SK-N-SH treated with all-trans-retinoic acid at 6 μM for 48 hours (cell line): ENCODE measurements at places on chromosomes 1 and 21.

DNA sequence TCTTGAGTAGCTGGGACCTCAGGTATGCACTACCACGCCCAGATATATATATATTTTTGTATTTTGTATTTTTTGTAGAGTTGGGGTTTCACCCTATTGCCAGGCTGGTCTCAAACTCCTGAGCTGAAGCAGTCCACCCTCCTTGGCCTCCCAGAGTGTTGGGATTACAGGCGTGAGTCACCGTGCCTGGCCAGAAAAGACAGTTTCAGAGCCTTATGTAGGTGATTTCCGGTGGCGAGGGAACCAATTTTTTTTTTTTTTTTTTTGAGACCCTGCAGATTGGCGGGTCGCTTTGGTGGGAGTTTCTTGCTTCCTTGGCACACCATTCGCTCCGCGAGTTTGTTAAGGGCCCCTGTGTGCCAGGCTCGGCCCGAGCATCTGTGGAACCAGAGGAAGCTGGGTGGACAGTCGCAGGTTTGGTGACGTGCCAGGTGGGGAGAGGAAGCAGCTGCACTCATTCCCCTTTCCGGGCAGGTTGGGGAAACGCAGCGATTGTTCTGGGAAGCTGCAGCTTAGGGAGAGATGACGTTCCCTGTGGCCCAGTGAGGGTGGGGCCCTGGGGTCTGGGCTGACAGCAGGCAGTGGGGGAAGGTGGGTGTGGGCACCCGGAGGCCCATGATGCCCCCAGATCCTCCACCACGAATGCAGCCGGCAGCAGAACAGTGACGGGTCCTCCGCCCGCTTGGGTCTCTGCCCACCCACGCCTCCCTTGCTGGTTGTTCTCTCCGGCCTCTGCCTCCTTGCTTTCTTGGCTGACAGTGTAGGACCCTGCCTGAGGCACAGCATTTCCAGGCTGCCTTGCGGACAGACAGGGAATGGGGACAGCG lies 25.1 kb downstream of the SPSB1 start:
- ATAC-seq = peak; percentile 50

DNA sequence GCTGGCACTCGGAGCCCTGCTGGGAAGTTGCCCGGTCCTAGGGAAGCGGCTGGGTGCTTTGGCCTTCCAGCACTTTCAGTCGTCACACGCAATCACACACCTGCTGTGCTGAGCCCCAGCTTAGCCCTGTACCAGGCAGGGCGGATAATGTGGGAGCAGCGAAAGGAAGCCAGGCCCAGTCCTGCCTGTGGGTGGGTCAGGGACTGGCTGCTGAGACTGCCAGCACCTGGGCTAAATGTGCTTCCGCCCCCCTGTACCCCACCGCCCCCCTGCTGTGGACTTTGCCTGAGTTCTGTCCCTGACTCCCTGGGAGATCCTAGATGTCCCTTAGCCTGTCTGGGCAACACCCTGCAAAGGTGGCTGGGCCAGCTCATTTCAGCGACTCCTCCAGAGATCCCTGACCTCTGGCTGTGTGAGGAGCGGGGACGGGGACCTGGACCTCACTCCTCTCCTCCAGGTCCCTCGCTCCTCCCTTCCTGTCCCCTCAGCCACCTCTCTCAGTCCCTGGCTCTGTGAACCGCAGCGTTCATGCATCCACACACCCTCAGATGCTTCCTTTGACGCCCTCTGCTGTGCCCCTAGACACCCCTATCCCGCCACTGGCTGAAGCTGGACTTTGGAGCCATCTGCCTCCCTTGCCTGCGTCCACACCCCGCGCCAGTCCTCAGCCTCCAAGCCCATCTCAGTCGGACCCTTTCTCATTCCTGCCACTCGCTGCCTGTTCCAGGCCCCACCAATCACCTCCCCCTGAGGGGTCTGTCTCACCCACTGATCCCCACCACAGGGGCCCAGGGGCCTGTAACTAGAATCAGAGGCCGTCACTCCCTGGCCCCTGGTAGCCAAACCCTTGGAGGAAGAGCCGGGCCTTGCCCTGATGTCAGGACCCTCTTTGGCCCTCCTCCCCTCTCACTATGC lies 1.4 kb downstream of the MMEL1 start:
- no peak for ATAC-seq

- ATAC-seq = no peak
Observed at GRCh38 chr1:21759182-21759581, 23.8 kb downstream of the USP48 start.

GRCh38 chr1:178954325-178954690 lies 71.4 kb upstream of the FAM20B start:
- no peak for ATAC-seq

DNA sequence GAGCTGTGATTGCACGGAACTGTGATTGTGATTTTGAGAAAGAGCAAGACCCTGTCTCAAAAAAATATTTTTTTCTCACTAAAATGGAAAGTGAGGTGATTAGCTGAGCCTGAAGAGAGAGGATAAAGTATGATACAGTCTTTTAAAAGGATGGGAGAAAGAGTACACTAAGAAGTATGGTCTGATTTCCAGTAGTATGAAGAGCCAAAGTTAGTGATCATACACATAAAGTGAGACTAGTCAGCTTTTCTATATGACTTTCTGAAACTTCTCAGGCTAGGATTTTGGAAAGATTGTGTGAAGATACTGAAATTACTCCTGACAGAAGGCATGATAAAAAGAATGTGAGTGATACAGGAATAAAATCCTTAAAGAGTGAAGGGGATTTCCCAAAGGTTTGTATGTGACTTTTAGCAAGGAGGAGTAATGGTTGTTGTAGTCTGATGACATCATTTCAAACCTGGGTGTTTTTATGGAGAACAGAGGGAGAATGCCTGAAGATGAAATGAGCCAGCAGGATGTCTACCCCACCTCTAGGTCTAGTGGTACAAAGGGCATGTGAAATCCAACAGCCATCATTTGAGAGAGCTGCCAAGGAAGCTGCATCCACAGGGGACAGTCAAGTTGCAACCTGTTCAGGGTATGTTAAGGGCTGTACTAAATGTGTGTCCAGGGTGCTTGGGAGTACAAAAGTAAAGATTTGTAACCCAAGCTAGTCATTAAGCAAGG lies 157.7 kb downstream of the PIK3R3 start:
- ATAC-seq = peak; percentile 63

DNA sequence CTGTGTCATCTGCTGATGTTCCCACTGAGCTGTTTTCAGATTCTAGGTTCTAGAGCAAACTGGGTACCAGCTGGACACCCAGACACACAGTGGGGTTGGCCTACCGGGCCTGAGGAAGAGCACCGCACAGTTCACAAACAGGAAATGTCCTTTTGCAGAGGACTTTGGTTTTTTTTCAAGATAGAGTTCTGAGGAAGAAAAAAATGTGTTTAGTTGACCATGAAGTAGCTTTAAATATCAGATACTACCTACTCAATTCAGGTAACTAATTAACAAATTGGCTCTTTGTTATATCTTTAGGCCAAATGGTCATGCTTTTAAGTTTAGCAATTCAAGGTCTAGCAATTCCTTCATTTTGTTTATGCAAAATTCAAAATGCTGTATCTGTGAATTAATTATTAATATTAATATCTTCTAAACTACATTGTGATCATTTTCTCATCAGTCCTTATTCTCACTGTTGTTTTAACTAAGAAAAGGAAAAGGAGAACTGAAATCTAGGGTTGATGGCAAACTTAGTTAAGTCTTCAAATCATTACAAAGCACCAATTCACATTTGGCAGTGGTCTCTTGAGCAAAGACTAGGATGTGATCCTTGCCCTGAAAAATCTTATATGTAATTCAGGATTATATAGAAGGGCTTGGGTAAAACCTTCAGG lies 17.2 kb upstream of the NCF2 start:
- no peak for ATAC-seq

- ATAC-seq = no peak
Observed at GRCh38 chr1:226457307-226457712, 49.4 kb upstream of the PARP1 start.

DNA sequence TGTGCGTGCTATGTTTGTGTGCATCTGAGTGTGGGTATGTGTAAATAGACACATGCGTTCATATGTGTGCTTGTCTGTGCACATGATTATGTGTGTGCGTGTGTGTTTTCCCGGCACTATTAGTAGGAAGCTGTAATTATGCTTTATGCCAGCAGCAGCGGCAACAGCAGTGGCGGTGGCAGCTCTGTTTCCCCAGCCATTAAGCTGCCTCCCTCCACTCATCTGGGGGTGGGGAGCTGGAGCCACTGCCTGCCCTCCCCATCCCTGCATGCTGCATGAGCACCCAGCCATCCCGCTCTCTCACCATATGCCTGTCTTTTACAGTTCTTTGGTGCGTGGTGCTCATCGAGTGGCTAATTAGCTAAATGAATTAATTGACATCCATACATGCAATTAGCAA lies 30.5 kb upstream of the ACOT11 start:
- ATAC-seq = no peak

- no peak; the same call in 2 of the 3 replicates for ATAC-seq
Observed at GRCh38 chr1:143735764-143736461, 235.9 kb downstream of the FAM72C start.

- ATAC-seq = peak; percentile 92
Observed at GRCh38 chr1:218529646-218530300, 184.6 kb downstream of the TGFB2 start.

GRCh38 chr1:53572065-53572814 lies 113.0 kb downstream of the DMRTB1 start:
- ATAC-seq = peak; percentile 90

GRCh38 chr1:40344597-40344996 lies 27.5 kb upstream of the COL9A2 start:
- peak; percentile 95 for ATAC-seq

DNA sequence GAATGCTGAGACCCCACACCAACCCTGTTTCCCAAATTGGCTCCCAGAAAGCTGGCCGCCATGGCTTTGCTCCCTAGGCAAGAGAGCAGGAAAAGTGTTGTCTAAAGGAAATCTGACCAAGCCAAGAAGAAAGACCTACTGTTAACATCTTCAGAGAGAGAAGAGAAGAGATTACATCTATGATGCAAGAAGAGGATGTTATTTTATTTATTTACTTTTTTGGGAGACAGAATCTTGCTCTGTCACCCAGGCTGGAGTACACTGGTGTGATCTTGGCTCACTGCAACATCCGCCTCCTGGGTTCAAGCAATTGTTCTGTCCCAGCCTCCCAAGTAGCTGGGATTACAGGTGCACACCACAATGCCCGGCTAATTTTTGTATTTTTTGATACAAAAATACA lies 21.7 kb downstream of the HMGN2 start:
- no peak for ATAC-seq

DNA sequence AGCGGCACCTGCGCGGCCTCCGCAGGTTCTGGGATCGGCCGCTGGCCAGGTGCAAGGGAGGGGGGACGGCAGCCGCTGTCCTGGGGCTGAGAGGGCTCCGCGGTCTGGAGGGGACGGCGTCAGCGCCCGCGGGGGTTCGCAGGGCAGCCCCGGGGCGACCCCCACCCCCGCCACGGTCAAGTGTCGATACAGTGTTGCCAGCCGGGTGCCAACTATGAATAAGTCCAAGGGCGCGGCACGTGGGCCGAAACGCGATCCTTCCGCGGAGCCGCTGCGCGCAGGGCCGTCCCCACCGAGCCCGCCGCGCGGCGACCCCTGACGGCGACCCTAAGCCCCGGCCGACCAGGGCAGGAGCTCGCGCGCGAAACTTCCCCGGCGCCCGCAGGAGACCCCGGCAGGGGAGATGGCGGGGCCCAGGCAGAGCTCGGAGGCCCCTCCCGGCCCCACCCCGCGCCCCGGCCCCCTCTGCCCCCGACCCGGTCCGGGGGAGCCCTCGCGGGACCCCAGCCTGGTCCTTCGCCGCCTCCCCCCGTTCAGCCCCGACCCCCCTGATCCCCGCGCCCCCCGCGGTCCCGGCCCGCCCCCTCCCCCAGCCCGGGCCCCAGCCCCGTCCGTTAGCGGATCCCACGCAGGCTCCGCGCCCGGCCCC lies 586 bp upstream of the AGPAT3 start:
- ATAC-seq = peak; percentile 34

DNA sequence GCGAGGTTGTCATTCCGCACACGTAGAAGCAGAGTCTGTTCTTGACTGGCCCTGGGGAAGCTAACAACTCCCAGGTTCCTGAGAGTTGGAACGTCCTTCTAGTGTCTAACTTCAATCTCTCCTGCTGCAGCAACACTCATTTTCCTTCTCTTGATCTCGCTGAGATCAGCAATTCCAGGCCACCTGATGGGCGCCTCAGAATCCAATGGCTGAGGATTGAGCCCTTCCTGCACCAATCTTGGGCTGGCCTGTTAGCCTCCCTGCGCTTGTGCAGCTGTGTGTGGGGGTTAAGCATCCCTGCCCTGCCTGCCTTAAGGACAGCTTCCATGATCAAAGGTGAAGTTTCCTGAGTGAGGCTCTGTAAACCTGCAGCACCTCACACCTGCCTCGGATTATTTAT lies 87.9 kb downstream of the SYT2 start:
- no peak for ATAC-seq

GRCh38 chr1:186143481-186143880 lies 231.6 kb downstream of the TPR start:
- ATAC-seq = no peak

DNA sequence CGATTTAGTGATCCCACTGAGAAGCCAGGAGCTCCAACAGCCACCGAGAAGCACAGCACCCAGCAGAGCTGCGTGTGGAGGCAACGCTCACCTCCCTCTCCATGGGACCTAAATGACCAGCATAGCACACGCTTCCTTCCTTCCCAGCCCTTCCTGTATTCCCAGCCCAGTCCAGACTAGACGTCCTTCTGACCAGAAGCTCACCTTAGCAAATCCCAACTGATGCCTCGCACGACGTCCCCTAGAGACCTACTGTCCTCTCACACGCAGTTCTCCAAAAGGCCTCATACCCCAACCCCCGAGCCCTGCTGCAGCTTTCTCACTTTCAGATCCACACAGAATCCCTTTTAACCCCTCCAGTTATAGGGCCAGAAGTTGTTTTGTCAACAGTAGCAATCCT lies 132.4 kb downstream of the SLC45A1 start:
- no peak for ATAC-seq

GRCh38 chr1:91201694-91202093 lies 179.9 kb upstream of the ZNF644 start:
- ATAC-seq = no peak

DNA sequence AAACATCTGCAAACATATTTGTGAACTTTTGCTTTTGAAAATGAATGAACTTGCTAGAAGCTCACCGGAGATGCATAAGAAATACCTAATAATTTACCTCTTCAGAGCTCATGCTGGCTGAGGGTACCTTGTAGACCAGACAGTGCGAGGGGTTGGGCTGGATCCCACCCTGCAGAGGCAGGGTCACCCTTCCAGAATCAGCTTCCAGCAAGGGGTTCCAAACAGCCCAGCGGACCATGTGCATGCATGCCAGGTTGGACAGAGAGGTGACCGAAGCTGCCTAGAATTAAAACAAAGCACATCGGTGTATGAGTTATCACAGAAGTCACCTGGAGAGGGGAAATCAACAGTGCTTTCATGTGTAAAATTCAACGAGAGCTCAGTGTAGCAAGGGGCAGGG lies 59.2 kb downstream of the NPHP4 start:
- no peak for ATAC-seq

- ATAC-seq = peak; percentile 83
Observed at GRCh38 chr1:206725109-206725963, 40.6 kb downstream of the MAPKAPK2 start.

GRCh38 chr1:31793586-31794285 lies 22.1 kb downstream of the SPOCD1 start:
- ATAC-seq = no peak

- ATAC-seq = no peak
Observed at GRCh38 chr1:8297245-8297644, 20.7 kb upstream of the SLC45A1 start.

- ATAC-seq = no peak
Observed at GRCh38 chr1:28927266-28927647, 12.9 kb downstream of the EPB41 start.

- ATAC-seq = no peak
Observed at GRCh38 chr1:207603777-207604176, 41.2 kb upstream of the CR1L start.

GRCh38 chr21:41851090-41851790 lies 27.9 kb downstream of the PRDM15 start:
- no peak for ATAC-seq
